Stimulated activated CD4-positive, alpha-beta T cell treated with anti-CD3 and anti-CD28 coated beads, Interleukin-15, amount 100 ng/mL, for 48 hours (primary cell): ENCODE measurements at places on chromosomes 6 and 20.
A peak's percentile ranks its signal among the peaks of the same experiment; 100 is the strongest.

DNA sequence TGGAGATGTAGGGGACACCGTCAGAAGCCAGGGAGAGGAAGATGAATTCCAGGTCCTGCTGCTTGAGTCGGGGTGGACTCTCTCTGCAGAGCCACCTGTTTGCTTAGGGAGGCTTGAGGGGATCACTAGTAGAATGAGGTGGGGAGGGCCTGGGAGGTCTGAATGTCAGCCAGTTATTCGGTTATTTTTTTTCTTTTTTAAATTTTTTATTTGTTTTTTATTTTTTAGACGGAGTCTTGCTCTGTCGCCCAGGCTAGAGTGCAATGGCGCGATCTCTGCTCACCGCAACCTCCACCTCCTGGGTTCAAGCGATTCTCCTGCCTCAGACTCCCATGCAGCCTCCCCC, 8.4 kb downstream of the TEAD3 start:
- no peak for DNase-seq

DNA sequence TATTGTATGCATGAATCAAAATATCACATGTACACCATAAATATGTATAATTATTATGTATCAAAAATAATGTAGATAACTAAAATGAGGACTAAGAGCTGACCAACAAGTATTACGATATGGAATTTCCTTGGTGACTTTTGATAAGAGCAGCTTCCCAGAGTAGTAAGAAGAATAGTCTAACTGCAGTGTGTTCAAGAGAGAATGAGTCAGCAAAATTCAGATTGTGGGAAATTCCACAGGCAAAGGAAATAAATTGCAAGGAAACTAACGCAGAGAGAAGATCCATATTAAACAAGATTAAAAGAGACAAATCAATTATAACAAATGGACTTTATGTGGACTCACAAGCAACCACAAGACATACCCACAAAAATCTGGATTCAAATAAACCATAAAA, 26.4 kb downstream of the FRK start:
- DNase-seq: no peak

- no peak for DNase-seq
Measured at GRCh38 chr6:30348957-30349356, 4.0 kb downstream of the RPP21 start.

DNA sequence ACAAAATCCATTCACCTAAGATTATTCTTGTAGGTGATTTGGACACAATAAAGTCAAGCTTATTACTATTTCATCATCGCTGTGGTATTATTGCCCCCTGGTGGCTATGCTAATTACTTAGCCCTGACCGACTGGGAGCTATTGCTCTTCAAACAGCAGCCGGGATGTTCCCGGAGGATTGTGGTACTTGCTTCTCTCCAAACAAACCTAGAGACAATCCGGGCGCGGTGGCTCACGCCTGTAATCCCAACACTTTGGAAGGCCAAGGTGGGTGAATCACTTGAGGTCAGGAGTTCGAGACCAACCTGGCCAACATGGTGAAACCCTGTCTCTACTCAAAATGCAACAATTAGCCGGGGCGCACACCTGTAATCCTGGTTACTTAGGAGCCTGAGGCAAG, 15.4 kb upstream of the STMND1 start:
- DNase-seq: no peak

DNA sequence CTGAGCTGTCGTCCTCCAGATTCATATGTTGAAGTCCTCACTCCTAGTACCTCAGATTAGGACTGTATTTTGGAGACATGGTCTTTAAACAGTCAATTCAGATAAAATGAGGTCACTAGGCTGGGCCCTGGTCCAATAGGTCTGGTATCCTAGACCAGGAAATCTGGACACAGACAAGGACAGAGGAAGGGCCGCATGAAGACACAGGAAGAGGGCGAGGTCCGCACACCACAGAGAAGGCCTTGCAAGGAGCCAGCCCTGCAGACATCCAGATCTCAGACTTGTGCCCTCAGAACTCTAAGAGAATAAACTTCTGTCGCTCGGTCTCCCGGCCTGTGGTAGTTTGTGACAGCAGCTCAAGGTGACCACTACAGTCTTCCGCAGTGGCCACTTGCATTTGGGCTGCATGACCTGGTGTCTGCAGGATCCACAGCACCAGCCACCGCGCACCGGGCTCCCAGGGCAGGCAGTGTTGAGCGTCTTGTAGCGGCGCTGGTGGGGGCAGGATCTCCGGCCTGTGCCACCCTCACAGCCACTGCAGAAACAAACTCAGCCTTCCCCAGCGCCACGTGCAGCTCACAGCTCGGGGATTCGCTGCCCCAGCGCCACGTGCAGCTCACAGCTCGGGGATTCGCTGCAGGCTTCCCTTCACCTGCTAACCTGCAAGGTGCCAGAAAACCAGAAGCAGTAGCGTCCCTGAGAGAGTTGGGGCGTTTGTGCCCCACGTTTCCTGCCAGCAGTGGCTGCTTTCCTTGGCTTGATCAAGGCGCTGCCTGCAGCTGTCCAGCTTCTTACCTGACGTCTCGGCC, 6.0 kb upstream of the RBM38 start:
- DNase-seq: no peak

DNA sequence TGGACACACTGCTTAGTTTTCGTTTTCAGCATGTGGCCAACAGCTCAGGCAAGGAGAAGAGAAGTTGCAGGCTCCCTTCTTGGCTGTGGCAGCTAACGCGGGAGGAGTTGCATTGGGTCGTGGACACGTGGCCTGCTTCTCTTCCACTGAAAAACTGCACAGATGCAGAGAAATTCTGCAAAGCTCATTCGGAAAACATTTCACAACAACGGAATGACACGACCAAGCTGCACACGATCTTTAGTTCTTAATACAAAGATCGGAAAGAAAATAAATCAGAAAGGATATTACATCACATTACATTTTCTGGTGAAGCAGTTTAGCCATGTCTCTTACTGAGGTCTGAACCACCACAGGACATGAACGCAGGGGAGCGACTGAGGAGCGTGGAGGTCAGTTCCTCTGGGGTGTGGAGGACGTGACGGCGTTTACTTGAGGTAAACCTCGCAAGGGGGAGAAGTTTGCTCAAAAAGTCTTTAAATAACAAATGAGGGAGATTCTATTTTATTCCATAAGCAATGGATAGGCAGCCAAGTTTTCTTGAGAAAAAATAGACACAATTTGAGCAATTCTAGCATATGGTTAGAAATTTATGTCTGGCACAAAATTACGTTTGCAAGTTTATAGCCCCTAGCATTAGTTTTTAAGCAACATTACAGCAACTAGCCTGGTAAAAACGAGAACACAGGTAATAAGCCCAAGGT, 178.3 kb downstream of the THBS2 start:
- no peak for DNase-seq

GRCh38 chr6:113674075-113674474, 183.1 kb upstream of the MARCKS start:
- no peak for DNase-seq

DNA sequence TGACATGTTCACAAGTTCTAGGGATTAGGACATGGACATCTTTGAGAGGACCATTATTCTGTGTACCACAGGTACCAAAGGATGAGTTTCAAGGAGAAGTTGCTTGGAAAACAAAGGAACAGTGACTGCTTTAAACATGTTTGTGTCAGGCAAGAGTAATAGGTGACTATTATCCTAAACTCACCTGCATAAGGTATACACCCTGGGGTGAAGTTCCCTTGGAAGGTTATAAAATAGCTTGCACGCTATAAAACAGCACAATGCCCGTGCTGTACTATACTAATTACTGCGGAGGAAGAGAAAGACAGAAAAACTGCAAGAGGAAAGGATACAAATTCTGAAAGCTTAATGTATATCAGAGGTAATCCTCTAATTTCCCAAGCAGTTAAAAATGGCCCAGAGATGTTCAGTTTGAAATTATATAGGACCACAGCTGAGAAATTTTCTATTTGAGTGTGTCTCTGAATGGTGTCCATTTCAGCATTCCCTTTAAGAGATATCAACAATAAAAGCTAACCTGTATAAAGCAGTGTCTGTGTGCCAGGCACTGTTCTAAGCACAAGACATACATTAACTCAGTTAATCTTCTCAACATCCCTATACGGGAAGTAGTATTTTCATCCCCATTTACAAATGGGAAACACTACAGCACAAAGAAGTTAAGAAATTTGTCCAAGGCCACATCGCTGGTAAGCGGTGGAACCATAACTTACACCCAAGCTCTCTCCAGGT, 19.7 kb downstream of the TBC1D32 start:
- no peak for DNase-seq

DNA sequence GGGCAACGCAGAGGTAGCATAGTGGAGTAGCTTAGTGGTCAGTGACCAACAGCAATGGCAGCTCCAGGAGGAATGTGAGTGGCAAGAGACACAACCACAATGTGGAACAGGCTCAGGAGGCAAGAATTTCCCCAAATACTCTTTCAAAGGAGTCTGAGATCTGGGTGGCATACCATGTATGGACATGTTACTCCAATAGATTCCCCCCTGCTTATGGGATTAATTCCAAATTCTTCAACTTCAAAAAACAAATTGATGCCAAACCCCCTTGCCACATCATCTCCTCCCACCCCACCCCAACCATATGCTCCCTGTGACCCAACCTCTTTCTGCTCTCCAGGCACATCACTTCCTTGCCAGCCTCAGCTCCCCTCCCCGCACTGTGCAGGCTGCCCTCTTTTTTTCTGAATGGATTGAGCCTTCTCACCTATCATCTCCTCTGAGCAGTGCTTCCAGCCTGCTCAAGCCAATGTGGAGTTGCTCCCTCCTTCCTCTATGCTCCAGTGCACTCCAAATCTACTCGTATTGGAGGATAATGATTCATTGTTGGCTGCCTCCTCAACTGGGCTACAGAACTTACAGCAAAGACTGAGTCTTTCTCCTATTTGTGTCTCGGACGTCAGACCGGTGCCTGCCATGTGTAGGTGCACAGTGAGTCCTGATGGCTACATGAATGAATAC, 93.0 kb upstream of the CEP85L start:
- DNase-seq: no peak

- no peak for DNase-seq
Measured at GRCh38 chr6:108451816-108452215, 108.9 kb upstream of the FOXO3 start.

GRCh38 chr6:32108094-32108627, 977 bp downstream of the TNXB start:
- DNase-seq: no peak

DNA sequence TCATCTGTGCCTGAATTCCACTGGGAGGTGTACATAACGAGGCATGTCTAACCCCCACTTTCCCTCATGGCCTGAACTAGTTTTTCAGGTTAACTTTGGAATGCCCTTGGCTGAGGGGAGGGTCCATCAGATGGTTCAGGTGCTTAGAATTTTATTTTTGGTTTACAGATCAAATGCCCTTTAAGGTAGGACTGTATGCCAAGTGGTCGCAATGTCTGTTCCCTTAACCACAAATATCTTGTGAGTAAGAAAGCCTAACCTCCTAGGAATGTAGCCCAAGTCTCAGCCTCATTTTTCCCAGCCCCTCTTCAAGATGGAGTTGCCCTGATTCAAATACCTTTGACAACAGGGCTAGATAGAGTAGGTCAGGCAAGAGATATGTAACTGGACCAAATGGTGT, 78.4 kb downstream of the RNASET2 start:
- DNase-seq: no peak

GRCh38 chr6:27684264-27685211, 211.6 kb upstream of the ZNF184 start:
- peak; percentile 43 for DNase-seq

DNA sequence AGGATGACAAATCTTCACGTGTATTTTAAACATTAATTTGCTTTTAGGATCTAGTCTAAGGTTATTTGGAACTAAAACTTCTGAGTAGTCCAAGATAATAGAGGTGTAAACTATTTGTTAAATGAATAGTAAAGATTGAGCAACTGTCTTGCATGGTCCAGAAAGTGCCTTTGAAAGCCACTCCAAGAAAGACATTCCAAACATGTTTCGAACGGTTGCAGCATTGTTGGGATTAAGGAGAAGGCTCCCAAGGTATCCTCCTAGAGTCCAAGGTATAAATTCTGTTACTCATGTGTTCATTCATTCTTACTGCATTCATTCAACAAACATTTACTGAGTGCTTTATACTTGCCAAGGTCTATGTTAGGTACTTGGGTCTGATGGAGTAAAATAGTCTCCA, 28.8 kb upstream of the MYLK2 start:
- DNase-seq: no peak

- no peak for DNase-seq
Measured at GRCh38 chr20:57527728-57528127, 2.8 kb upstream of the CTCFL start.
